Umbilical cord (tissue), 2 donors: ENCODE measurements at places on chromosomes 6 and 20. TPM values are rescaled to one million over a fixed set of nuclear protein-coding genes. Genes with fewer than 3 reads are reported as not detected.

DNA sequence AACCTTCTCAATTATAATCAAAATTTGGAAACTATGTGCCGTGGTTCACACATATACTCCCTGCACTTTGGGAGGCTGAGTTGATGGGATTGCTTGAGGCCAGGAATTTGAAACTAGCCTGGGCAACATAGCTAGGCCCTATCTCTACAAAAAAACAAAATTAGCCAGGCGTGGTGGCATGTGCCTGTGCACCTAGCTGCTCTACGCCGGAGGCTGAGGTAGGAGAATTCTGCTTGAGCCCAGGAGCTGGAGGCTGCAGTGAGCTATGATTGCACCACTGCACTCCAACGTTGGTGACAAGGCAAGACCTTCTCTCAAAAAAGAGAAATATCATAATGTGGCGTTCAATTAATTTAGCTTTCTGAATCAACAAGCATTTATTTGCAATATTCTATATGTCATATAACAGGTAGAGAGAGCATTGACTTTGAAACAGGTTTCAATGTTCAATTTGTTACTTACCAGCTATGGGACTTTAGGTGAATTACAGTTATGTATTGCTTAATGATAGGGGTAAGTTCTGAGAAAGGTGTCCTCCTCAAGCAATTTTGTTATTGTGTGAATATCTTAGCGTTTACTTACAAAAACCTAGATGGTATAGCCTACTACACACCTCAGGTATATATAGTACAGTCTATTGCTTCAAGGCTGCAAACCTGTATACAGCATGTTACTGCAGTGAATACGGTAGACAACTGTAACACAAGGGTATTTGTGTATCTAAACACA is 2.2 kb upstream of the SYCP2 start:
- no peak for DNase-seq

DNA sequence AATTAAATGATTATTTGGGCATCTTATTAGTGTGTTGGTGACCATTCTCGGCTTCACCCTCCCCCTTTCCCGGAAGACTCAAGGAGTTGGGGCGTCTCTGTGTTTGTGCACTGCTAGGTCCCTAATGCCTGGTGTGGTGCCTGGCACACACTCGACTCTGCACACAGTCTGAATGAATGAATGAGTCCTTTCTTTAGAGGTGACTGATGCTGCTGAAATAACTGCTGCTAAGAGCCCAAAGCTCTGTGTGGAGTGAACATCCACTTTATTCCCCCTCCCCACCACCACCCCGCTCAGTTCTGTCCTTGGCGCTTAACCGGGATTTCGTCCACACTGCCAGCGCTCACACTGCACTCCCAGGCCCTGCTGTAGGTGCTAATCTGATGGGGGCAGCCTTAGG is 1.2 kb upstream of the PHACTR3 start:
- no peak for DNase-seq

SGK2 gene
- total RNA-seq: not detected

PRR18 gene
- total RNA-seq: not detected

BPIFA1 gene
- total RNA-seq: not detected
